Fibroblast of lung (primary cell): ENCODE measurements at places on chromosomes 7 and 10. TPM values are rescaled to one million over a fixed set of nuclear protein-coding genes. Genes with fewer than 3 reads are reported as not detected.

Gene MYH16
- not detected in 2 replicates for total RNA-seq

Gene AGMO
- not detected in 2 replicates for total RNA-seq

Gene SPACDR
- under 0.01 and 0.50 TPM in 2 replicates for total RNA-seq

- peak; percentile 2 for DNase-seq
These were observed 53.3 kb downstream of the AKAP9 start for GRCh38 chr7:91993976-91994375.

- DNase-seq, result peak; percentile 88
These were observed 337.6 kb downstream of the FRMD4A start for GRCh38 chr10:13993169-13993568.

GRCh38 chr7:125828153-125828700 lies 898.6 kb upstream of the POT1 start:
- peak; percentile 41 for DNase-seq
